ENCODE measurements at places on chromosomes 4 and X. TPM values are rescaled to one million over a fixed set of nuclear protein-coding genes. Genes with fewer than 3 reads are reported as not detected.

GRCh38 chrX:39854772-39855747 lies 242.7 kb downstream of the BCOR start:
- no peak for DNase-seq

- DNase-seq, result no peak
Observed at GRCh38 chrX:46577221-46578005, 3.8 kb downstream of the CHST7 start.

DNA sequence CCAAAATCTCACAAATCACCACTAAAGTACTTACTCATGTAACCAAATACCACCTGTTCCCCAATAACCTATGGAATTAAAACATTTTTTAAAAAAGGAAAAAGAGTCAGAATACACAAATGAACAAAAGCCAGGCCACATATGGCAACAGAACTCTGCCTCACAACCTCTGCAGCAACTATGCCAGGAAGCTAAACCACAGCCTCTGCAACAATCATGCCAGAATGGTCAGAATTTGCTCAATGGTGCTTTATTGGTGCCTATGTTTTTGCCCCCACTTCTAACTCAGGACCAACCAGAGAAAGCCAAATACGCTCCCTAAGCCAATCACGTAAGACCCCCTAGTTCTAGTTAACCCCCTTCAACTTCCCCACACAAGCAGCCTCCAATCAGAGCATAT lies 69.6 kb downstream of the HOPX start:
- DNase-seq, result no peak

DNA sequence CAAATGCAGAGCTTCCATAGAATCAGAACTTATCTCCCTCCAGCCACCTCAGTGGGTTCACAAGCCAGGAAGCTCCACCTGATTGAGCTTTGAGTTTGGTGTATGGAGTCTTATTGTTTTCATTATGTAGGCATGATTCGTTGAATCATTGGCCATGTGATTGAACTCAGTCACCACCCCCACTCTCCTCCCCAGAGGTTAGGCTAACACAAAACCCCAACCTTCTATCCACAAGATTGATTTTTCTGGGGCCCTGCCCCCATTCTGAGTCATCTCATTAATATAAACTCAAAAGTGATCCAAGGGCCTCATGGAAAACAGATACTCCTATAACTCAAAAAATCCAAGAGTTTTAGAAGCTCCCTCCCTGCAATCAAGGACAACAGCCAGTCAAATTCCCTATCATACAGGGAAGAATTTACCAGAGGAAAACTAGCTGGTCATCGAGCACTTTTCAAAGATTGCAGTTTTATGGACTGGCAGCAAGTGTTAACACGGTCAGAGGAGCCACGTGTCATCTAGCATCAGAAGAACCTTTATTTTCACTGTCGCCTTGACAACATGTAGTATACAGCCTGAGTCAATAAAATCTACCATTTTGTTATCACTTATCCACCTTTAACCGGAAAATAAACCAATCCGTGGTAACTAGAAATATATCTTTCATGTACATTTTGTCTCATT lies 35.9 kb upstream of the GUCY1B1 start:
- DNase-seq, result no peak

- no peak for DNase-seq
Observed at GRCh38 chr4:122503214-122503613, 46.7 kb upstream of the IL2 start.

DNA sequence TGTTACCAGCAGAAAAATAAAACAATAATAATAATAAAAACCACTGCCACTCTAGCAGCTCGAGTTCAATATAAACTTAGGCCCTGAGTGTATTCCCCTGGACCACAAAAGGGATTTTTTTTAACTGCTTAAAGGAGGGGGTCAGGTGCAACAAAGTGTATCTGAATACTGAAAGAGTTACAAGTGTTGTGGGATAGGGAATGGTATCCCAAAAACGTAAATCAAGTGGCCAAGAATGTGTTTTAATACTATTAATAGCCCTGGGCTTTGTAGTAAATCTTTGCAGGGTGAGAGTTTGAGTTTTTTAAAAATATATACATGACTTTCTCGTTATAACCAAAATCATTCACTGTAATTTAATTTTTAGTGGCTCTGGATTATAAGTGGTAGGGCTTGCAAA lies 860.1 kb upstream of the INTU start:
- DNase-seq, result no peak

DNA sequence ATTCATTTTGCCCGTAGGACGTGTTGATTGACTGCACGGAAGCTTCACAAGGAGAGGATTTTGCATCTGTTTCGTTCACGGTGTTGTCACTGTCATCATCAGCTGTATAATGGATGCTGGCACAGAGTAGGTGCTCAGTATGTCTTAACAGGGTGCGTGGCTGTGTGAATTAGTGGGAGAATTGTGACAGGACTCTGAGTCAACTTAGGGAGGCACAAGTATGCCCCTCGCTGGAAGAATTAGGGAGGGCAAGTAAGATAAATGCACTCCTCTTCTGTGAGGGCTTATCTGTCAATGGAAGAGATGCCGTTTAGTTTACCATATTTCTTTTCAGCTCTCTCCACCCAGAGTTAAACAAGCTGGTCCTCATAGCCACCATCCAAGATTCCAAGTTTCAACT lies 107.2 kb downstream of the TRIML1 start:
- DNase-seq, result no peak

GRCh38 chr4:24630937-24631336 lies 46.6 kb upstream of the DHX15 start:
- no peak for DNase-seq

GRCh38 chrX:46572340-46572936 lies 1.1 kb upstream of the CHST7 start:
- no peak for DNase-seq

DNA sequence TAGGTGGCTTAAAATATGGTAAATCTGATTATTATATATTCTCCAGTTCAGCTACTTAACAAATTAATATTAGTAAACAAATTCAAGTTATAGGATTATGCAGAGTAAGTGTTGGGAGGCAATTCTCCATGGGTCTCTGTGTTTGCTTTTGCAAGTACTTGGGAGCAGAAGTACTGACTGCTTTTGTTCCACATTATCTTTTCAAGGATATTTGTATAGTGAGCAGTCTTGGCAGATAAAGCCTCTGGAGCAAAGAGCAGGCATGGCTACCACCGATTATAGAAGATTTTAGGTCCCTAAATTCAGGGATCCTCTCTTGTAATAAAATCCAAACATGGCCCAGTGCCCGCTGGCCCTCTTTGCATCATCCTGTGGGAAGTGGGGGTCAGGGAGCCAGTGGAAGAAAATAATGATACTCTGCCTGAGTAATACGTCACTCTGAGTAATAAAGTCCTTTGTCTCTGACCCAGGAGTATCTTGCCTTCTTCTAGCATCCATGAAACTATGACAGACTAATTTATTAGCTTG lies 23.2 kb downstream of the NDNF start:
- no peak for DNase-seq

GRCh38 chr4:176464748-176465147 lies 145.0 kb downstream of the SPCS3 start:
- no peak for DNase-seq

GRCh38 chr4:100848841-100849240 lies 331.0 kb upstream of the EMCN start:
- DNase-seq, result no peak

- DNase-seq, result no peak
Observed at GRCh38 chrX:6053141-6053540, 175.5 kb downstream of the NLGN4X start.

The ARR3 gene
- total RNA-seq, result not detected

Measured in skin of body (tissue), 3 donors.